Immature natural killer cell (primary cell): ENCODE measurements at places on chromosomes 7 and 10.
A peak's percentile ranks its signal among the peaks of the same experiment; 100 is the strongest.

DNA sequence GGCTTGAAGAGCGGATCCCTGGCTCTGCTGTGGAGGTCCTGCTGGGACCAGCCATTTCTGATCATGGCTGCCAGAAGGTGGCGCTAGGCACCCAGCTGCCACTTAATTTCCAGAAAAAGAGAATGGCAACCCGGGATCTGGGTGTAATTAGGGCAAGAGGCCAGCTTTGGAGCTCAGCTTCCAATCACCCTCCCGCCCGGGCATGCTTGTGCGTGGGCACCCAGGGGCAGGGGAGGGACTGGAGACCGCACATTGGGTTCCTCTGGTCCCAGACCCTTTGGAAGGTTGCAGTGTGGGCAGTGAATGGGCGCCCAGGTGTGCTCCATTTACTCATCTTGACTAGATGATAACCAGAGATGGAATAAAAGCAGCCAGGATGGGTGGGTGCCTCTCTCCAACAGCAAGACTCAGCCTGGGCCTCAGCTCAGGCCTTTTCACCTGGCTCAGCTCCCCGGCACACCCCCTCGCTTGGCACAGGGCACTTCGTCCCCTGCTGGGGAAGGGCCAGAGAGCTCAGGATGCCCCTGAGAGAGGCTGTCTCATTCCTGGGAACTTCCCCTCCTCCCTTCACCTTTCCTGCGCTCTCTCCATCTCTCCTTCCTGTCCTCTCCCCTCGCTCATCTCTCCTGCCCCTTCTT is 14.7 kb downstream of the FAM241B start:
- H3K27me3 ChIP-seq: no peaks in the 10 kb centered on the region
- DNase-seq: no peak
- H3K4me1 ChIP-seq: no peaks in the 10 kb centered on the region

DNA sequence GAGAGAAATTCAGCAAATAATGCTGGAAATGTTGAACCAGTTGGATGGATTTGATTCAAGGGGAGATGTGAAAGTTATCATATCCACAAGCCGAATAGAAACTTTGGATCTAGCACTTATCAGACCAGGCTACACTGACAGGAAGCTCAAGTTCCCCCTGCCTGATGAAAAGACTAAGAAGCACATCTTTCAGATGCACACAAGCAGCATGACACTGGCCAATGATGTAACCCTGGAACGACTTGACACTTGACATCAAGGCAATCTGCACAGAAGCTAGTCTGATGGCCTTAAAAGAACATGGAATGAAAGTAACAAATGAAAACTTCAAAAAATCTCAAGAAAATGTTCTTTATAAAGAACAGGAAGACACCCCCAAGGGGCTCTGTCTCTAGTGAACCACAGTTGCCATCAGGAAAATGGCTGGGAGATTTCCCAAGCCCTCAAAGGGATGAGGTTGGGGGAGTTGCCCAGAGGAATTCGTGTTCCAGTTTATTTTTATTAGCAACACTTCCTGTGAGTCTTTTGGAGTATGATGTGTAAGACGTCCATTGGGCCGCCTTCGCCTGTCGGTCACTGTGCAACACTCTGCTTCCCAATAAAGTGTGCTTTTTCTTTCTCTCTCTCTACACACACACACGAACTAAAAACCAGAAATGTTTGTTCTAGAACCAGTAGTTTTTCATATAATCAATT is 200.0 kb downstream of the HIBADH start:
- H3K4me3 ChIP-seq: no peak overlapping the region
- no peak overlapping the region for H3K27ac ChIP-seq
- H3K4me1 ChIP-seq: no peaks in the 10 kb centered on the region
- no peak for DNase-seq

- no peak overlapping the region for H3K4me3 ChIP-seq
- no peaks in the 10 kb centered on the region for H3K36me3 ChIP-seq
- DNase-seq: no peak
- no peaks in the 10 kb centered on the region for H3K27me3 ChIP-seq
- no peak overlapping the region for H3K27ac ChIP-seq
- H3K4me1 ChIP-seq: no peaks in the 10 kb centered on the region
These were observed 542.1 kb upstream of the IGFBP3 start for GRCh38 chr7:46463170-46463569.

- H3K36me3 ChIP-seq: peaks cover 13% of the 10 kb centered on the region
- H3K4me1 ChIP-seq: no peaks in the 10 kb centered on the region
- no peak for DNase-seq
These were observed 209.9 kb downstream of the BBS9 start for GRCh38 chr7:33339074-33339790.

- H3K4me3 ChIP-seq: peak overlapping the region; percentile 22
- H3K36me3 ChIP-seq: peaks cover 23% of the 10 kb centered on the region
- peak overlapping the region; percentile 58 for H3K27ac ChIP-seq
- no peak for DNase-seq
These were observed 33.2 kb downstream of the PNPLA8 start for GRCh38 chr7:108492742-108493141.

DNA sequence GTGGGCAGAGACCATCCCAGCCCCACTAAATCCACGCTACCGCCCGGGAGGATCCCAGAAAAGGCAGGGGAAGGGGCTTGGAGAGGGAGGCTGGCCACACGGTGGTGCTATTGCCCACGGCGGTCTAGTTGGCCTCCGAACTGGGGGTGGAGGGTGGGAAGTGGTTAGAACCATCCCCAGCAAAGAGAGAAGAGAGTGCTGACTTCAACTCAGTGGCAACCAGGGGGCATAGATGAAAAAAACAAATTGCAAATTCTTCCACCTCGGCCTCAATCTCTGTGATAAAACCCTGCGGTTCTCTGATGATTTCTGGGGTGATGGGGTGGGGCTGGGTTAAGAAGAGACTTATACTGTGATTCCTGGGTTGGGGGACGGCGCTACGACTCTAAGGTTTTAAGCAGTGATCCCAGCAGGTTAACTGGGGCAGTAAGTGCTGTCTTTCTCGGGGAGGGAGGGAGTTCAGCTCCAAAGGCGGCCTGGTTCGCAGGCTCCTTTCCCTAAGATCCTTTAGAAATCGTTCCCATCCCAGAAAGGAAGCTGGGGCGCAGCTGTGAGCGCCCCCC is 154.5 kb upstream of the LYZL2 start:
- peaks cover 3% of the 10 kb centered on the region for H3K27me3 ChIP-seq
- H3K4me3 ChIP-seq: peak overlapping the region; percentile 80
- DNase-seq: peak; percentile 73
- no peaks in the 10 kb centered on the region for H3K36me3 ChIP-seq

- H3K4me3 ChIP-seq: no peak overlapping the region
- peaks cover 2% of the 10 kb centered on the region for H3K27me3 ChIP-seq
- H3K27ac ChIP-seq: no peak overlapping the region
- no peaks in the 10 kb centered on the region for H3K36me3 ChIP-seq
- DNase-seq: no peak
These were observed 15.7 kb downstream of the TMEM72 start for GRCh38 chr10:44926751-44927351.

DNA sequence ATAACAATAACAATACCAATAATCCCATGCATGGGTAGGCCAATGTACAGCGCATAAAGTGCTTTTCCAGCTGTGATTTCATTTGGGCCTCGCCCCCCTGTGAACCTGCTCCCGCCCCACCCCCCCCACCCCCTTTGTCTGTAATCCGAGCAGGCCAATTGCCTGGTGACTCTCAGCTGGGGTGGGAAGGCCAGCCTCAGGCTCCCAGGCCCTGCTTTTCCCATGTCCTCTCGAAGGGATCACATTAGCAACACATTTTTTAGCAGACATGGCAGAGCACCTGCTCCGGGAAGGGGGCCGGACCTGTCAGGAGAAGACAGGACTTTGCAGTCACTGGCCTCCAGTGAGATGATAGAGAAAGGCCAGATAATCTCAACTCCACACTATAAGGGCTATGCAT is 439.3 kb downstream of the RPS24 start:
- DNase-seq: no peak
- no peak overlapping the region for H3K4me3 ChIP-seq
- H3K36me3 ChIP-seq: no peaks in the 10 kb centered on the region
- no peak overlapping the region for H3K27ac ChIP-seq

- no peak overlapping the region for H3K27ac ChIP-seq
- no peak overlapping the region for H3K4me3 ChIP-seq
- DNase-seq: no peak
These were observed 466.3 kb downstream of the SEMA3D start for GRCh38 chr7:84720456-84721097.

- DNase-seq: no peak
- peaks cover 21% of the 10 kb centered on the region for H3K27me3 ChIP-seq
- H3K4me1 ChIP-seq: peaks cover 2% of the 10 kb centered on the region
- no peak overlapping the region for H3K4me3 ChIP-seq
- H3K27ac ChIP-seq: no peak overlapping the region
These were observed 1.0 kb downstream of the CHST15 start for GRCh38 chr10:124092250-124092859.

DNA sequence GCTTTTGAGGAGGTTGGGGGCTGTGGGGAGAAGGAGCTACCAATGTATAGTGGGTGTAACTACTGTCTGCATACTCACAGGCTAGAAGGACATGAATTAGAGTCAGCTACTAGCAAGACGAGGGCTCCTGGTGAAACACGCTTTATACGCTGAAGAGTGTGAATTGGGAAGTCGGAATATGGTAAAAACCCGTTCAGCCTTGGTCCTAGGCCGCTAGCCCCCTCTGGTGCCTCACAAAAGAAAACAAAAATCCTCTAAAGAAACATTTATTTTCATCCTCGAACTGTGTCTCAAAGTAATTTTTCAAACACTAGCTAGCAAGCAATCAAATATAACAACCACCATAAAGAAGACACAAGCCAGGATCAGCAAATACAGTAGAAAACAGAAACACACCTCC is 338.1 kb upstream of the SEMA3C start:
- no peaks in the 10 kb centered on the region for H3K4me1 ChIP-seq
- no peaks in the 10 kb centered on the region for H3K36me3 ChIP-seq
- H3K27ac ChIP-seq: no peak overlapping the region

DNA sequence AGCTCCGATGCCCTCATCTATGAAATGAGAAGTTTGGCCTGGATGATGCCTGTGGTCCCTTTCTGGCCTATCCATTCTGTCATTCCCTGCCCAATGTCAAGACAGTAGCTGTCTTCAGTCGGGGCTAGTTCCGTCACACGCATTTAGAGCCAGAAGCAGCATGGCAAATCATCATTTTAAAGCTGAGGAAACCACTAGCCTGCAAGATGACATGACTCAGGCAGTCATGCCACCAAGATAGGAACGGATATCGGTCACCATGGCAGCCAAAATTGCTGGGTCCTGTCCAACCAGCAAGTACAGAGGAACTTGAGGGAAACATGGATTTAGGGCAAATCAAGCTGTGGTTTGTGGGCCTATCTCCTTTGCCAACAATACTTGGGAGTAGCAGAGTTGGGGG is 64.5 kb upstream of the MRLN start:
- H3K27me3 ChIP-seq: peaks cover 2% of the 10 kb centered on the region
- H3K4me3 ChIP-seq: peak overlapping the region; percentile 28
- peak overlapping the region; percentile 28 for H3K27ac ChIP-seq
- H3K4me1 ChIP-seq: peaks cover 64% of the 10 kb centered on the region

DNA sequence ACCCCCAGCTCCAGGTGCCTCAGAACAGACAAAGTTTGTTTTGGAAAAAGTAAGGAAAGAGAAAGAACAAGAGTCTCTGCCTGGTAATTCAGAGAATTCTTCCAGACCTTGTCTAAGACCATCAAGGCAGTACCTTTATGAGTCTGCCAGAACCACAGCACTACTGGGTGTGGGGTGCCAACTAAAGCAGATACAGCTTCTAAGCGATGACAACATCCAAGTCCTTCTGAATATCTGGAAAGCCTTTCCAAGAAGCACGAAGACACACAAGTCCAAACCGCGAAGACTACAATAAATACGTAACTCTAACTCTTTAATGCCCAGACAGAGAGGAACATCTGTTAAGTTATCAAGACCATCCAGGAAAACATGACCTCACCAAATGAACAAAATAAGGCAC is 94.3 kb downstream of the SIRT1 start:
- no peak overlapping the region for H3K4me3 ChIP-seq
- H3K27me3 ChIP-seq: no peaks in the 10 kb centered on the region
- peaks cover 32% of the 10 kb centered on the region for H3K36me3 ChIP-seq
- DNase-seq: no peak
- H3K27ac ChIP-seq: no peak overlapping the region

DNA sequence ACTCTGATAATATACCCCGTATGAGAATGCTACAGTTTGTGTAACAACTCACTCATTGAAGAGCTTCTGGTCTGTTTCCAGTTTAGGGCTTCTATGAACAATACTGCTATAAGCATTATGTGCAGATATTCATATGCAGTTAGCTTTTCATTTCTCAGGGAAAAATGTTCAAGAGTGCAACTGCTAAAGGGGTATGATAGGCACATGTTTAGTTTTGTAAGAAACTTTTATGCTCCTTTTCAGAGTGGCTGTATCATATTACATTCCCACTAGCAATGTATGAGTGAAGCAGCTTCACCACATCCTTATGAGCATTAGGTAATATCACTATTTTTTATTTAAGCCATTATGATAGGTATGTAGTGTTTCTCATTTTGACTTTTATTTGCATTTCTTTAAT is 182.6 kb upstream of the CXCL12 start:
- H3K27me3 ChIP-seq: peaks cover 3% of the 10 kb centered on the region
- H3K36me3 ChIP-seq: no peaks in the 10 kb centered on the region
- no peak for DNase-seq
- no peak overlapping the region for H3K27ac ChIP-seq

- DNase-seq: no peak
- H3K27me3 ChIP-seq: peaks cover under 1% of the 10 kb centered on the region
- H3K36me3 ChIP-seq: no peaks in the 10 kb centered on the region
- no peaks in the 10 kb centered on the region for H3K4me1 ChIP-seq
These were observed 586.6 kb downstream of the SUGCT start for GRCh38 chr7:40721342-40721949.

DNA sequence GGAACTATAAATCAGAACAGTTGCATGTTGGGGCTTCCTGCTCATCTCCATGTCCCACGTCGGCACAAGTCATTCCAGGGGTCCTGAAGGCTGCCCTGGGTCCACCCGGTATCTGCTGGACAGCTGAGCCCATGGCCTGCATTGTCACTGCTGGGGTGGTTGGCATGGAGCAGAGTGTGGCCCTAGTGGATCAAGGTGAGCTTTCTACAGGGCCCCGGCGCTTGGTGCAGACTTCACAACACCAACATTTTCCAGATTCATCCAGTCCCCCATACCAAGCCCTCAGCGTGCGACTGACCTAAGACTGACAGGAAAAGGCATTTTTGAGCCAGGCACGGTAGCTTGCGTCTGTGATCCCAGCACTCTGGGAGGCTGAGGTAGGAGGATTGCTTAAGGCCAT is 175.5 kb upstream of the LYZL2 start:
- no peaks in the 10 kb centered on the region for H3K36me3 ChIP-seq
- DNase-seq: no peak
- no peaks in the 10 kb centered on the region for H3K27me3 ChIP-seq
- no peak overlapping the region for H3K4me3 ChIP-seq
- H3K4me1 ChIP-seq: no peaks in the 10 kb centered on the region
- no peak overlapping the region for H3K27ac ChIP-seq

GRCh38 chr10:25017661-25018060 is 1.2 kb downstream of the THNSL1 start:
- H3K4me1 ChIP-seq: peaks cover 20% of the 10 kb centered on the region
- H3K27ac ChIP-seq: peak overlapping the region; percentile 99
- H3K4me3 ChIP-seq: peak overlapping the region; percentile 97
- H3K36me3 ChIP-seq: no peaks in the 10 kb centered on the region
- no peak for DNase-seq
- H3K27me3 ChIP-seq: peaks cover 13% of the 10 kb centered on the region

GRCh38 chr7:138776166-138776833 is 21.5 kb upstream of the TMEM213 start:
- DNase-seq: no peak
- H3K4me3 ChIP-seq: no peak overlapping the region
- no peak overlapping the region for H3K27ac ChIP-seq
- H3K27me3 ChIP-seq: peaks cover 1% of the 10 kb centered on the region
